Right forelimb (tissue), 1 donor: ENCODE measurements at places on chromosomes 12 and 14.

DNA sequence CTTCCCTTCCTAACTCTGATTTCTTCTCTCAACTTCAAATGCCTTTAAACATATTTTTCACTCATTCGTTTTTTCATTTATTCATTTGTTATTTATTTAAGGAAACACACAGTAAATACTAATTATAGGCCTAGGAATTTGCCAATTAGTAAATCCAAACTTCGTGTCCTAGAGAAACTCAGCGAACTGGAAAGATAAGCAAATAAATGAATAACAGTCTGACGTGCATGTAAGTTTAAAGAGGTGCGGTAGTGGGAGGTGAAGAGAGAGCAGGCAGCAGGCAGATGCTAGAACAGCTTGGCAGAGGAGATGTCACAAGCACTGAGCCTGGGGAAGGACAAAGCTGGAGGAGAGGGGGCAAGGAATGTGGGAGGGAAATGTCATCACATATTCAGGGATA, 228.2 kb downstream of the DPY19L2 start:
- DNase-seq, result no peak

- DNase-seq, result no peak
Observed at GRCh38 chr12:52796429-52796794, 495 bp upstream of the KRT3 start.

- DNase-seq, result no peak
Observed at GRCh38 chr14:66395300-66395699, 90.9 kb upstream of the CCDC196 start.

GRCh38 chr14:61504901-61505300, 183.5 kb downstream of the PRKCH start:
- no peak for DNase-seq

DNA sequence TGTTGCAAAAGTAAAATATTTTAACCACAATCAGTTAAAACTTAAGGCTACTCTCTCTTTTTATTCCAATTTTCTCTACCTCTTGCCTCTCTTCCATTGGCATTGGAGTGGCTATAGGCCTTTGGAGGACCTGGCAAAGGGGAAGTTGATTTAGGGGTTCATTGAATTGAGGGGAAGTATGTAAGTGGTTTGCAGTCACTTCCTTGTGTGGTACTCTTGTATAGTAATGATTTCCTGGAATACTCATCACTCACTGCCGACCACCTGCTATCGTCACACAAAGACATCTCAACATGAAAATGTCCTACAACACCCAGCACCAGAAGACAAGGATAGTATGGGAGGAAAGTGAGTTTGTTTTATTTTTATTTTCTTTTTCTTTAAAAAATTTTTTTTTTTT, 45.7 kb upstream of the CPM start:
- no peak for DNase-seq

DNA sequence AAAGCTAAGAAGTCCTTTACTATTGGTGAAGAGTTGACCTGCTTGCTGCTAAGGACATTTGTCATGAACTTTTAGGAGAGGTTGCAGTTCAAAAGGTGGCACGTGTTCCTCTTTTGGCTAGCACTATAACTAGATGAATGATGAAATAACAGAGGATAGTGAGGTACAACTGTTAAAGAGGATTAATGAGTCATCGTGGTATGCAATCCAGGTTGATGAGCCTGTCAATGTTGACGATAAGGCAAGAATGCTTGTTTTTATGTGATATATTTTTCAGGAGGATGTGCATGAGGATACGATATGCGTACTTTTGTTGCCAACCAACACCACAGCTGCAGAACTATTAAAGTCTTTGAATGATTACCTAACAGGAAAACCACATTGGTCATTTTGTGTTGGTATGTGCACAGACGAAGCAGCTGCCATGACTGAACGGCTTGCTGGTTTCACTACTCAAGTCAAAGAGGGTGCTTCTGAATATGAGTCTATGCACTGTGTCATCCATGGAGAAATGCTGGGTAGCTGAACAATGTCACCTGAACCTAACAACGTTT, 10.6 kb downstream of the CEP128 start:
- DNase-seq, result no peak

DNA sequence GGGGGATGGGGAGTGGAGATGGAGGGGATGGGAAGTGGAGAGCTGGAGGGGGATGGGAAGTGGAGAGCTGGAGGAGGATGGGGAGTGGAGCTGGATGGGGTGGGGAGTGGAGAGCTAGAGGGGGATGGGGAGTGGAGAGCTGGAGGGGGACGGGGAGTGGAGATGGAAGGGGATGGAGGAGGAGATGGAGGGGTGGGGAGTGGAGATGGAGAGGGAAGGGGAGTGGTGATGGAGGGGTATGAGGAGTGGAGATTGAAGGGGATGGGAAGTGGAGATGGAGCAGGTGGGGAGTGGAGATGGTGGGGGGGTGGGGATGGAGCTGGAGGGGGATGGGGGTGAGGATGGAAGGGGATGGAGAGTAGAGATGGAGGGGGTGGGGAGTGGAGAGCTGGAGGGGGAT, 26.1 kb downstream of the NCOR2 start:
- DNase-seq, result no peak

DNA sequence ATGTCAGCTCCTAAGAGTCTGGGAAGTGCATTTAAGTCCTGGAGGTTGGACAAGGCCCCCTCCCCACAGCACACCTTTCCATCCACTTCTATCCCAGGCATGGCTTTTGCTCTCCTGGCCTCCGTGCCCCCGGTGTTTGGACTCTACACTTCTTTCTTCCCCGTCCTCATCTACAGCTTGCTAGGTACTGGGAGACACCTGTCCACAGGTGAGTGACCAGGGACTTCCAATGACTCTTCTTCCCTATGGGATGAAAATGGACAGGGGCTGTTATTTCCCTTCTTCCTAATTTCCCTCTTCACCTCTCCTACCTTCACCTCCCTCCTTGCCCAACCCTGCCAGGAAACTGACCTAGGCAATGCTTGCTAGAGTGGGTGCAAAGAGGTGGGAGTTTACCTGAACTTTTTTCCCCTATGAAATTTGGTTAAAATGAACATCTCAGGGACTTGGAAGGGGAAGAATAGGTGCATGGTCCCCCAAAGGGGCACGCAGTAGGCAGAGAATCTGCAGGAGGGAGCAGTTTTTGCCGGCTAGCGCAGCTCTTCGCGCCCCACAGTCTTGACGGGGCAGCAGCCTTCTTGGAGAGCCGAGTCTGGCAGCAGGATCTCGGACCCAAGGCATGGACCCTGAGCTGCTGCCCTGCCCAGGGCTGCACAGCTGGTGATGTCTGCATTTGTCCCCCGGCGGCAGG, 9.2 kb downstream of the ARHGEF25 start:
- no peak for DNase-seq

DNA sequence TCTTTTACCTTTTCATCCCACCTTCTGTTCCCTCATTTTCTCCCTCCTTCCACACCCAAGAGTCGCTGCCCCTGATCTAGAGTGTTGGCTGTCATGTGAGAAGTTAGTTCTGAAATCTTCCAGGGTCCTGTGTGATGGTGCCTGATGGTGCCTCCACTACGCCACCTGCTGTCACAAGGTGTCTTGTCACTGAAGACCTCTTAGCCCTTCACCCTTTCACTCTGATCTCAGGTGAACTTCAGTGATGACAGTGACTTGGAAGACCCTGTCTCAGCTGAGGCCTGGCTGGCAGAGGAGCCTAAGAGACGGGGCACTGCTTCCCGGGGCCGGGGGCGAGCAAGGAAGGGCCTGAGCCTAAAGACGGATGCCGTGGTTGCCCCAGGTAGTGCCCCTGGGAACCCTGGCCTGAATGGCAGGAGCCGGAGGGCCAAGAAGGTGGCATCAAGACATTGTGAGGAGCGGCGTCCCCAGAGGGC, 7.6 kb upstream of the PFDN5 start:
- DNase-seq, result peak; percentile 73

GRCh38 chr12:112153181-112153892, 28.0 kb downstream of the TRAFD1 start:
- no peak for DNase-seq

GRCh38 chr14:92392711-92393110, 69.7 kb downstream of the SLC24A4 start:
- DNase-seq, result no peak

GRCh38 chr12:26058308-26058707, 66.5 kb downstream of the BHLHE41 start:
- no peak for DNase-seq

GRCh38 chr14:101858791-101859537, 97.5 kb downstream of the PPP2R5C start:
- DNase-seq, result no peak

DNA sequence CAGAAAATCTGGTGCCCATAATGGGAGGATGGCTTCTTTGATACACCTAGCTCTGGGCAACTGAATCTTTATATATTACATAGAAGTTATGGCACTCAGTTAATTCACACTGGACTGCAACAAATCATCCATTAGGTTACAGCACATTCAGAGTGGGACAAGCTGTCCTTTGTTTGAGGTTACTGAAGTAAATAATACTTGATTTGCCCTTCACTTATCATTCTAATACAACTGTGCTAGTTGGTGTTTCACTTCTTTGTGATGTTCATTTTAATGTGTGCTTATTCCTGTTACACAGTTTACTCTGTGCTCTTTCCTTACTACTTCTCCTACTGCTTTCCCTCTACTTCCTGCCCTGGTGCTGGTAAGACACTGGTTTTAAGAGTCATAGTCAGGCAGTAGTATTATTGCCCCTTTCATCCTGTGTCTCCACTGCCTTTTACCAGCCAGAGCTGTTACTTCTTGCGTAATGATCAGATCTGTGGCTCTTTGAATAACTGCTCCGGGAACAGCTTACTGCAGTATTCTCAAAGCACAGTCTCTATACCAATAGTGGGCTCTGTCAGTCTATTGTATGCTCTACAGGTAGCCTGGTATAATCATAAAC, 36.4 kb upstream of the GXYLT1 start:
- no peak for DNase-seq

GRCh38 chr12:47752552-47752951, 6.1 kb downstream of the RAPGEF3 start:
- DNase-seq, result no peak

DNA sequence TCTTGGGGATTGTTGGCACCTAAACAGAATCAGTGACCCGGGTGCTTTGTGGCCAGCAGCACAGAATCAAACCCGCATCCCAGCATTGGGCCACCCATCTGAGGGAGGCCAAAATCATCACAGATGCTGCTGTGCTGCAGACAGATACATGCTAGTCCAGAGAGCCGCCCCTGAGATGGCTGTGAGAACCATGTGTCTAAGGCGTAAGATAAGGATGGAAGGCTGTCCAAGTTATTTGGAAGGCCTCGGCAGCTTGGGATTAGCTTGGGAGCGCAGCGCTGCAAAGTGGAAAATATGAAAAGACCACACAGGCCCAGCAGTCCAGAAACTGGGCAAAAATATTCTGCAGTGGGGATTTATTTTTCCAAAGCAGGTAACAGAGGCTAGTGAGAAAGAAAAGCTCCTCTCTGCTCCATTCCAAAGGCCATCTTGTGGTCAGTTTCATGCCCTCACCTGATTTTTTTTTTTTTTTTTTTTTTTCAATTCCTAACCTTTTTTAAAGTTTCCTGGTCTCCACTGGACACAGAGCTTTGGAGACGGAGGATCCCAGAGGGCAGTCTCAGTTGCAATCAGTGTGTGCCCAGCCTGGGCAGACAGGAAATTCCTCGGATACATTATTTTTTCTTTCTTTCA, 178.9 kb upstream of the BCL2L14 start:
- DNase-seq, result no peak

DNA sequence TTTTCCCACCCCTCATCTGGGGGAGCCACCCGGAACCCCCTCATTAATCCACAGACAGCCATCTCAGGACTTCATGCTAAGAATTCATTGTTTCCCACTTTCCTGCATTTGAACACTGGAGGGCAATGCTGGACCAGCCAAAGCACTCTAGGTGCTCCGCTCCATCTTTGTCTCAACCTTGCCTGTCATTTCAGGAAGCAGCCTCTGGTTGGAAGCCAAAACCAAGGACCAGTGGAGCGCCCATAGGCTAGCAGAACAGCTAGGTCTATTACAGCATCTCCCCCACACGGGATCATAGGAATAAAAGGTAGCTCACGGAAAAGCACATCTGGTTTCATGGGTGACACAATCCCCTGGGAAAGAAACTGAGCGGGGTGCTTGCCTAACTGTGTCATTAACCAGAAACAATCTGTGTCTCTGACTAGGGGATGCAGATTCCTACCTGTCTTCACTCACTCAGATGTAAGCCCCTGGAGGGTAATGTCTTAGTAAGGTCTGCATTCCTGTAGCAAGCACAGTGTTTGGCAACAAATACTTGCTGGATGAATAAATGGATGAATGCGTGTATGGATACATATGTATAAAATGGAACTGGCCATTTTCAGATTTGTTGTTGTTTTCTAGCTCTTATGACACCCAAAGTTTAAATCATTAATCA, 197.0 kb downstream of the DAD1 start:
- peak; percentile 61 for DNase-seq
